Stimulated activated CD4-positive, alpha-beta T cell treated with anti-CD3 and anti-CD28 coated beads, TNF-alpha, amount 100 ng/mL, for 1 hour (primary cell): ENCODE measurements at places on chromosomes 12 and 14.

- no peak for DNase-seq
Observed at GRCh38 chr14:73166399-73166798, 30.1 kb downstream of the PSEN1 start.

DNA sequence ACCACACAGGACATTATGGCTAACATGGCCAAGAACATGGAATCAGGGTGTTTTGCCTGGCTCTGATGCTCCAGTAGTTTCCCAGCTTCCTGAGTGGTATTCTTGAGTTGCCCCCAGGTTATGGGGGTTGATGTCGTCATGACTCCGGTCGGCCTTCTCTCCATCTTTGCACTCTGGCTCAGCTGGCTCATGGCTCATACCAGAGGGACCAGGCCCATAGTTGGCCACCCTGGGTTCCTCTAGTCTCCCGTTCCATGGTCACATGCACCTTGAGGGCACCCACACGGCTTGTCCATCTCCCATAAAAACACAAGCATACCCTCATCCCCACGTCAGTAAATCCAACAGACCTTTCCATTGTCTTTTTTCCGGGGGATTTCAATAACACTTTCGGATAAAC, 23.7 kb upstream of the MAPKAPK5 start:
- no peak for DNase-seq

- DNase-seq = no peak
Observed at GRCh38 chr12:51661199-51661598, 70.2 kb downstream of the SCN8A start.

DNA sequence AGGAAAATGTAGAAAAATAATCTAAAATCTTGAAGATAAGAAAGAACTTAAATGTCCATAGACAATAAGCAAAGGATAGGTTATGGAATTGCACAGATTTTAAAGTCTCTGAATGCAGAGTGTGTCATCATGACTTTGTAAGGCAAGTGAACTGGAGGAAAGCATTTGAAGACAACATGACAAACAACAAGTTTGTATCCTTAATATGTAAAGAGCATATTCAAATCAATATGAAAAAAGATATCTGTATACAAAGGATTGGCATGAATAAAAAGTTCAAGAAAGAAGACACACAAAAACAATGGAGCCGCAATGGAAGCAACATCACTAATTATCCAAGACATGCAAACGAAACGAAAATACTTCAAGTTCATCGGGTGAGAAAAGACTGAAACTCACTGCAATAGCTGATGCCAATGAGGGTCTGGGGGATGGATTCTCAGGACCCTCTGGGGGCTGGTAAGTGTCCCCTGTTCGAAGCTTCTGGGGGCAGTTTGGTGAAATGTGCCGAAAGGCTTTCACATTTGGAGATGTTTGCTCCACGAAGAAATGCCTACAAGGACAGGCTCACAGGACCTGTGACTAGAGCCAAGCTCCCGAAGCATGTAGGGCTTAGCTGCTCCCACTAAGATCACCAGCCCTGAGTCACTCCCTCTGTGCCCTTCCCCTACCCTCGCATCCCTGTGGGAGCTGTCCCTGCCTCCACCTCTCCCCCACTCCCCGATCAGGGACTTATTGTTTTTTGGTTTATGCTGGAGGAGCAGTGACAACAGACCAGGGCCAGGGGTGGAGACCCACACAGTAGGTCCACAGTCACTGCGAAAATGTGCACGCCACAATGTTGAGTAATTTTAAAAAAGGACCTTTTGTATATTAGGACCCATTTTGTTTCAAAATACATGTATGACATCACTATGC, 345.7 kb upstream of the SFSWAP start:
- no peak for DNase-seq

DNA sequence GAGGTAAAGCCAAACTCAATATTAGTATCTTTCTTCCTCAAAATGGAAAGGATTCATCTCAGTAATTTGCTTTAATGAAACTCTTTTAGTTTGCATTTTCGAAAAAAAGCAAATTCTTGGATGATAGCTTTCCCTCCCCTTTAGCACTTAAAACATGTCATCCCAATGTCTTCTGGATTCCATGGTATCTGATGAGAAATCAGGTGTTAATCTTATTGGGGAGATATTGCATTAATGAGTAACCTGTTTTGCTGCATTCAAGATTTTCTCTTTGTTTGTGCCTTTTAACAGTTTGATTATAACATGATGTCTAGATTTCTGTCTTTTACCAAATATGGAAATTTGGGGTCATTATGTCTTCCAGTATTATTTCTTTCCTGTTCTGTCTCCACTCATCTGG, 405.1 kb upstream of the FOXG1 start:
- no peak for DNase-seq

- DNase-seq = no peak
Observed at GRCh38 chr14:99120526-99121318, 151.3 kb downstream of the BCL11B start.

- DNase-seq = no peak
Observed at GRCh38 chr12:104730763-104731162, 227.3 kb downstream of the SLC41A2 start.

- no peak for DNase-seq
Observed at GRCh38 chr12:91937009-91937408, 208.6 kb downstream of the BTG1 start.

DNA sequence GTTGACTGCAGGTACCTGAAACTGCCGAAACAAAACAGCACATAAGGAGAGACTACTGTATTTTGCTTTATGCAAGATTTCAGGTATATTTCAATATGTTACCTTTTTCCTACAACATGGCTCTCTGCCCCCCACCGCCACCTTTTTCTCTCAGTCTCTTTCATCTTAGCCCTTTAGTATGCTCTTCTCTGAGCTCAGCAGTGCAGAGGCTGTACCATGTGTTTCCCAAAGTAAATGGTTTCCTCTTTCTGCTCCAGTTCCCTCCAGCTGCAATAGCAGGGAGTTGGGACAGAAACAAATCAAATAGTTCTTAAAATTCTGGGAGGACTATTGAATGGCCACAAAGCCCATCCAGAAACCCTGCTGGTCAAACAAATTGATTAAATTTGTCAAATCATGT, 4.3 kb downstream of the AMN1 start:
- DNase-seq = no peak

DNA sequence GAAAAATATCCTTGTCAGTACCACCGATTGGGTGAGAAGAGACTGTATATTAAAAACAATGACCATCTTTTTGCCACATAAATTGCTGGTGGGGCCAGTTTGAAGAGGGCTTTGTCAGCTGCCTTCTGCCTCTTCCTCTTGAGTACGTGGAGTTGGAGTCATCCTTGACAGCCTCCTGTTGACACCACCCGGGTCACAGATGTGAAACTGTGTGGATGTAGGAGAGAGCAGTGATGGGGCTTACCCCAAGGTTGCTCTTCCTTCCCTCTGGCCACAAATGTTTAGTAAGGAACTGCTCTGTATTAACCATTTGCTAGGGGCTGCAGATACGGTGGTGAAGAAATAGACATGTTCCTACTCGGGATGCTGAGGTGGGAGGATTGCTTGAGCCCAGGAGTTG, 12.2 kb downstream of the PTPN11 start:
- DNase-seq = no peak

DNA sequence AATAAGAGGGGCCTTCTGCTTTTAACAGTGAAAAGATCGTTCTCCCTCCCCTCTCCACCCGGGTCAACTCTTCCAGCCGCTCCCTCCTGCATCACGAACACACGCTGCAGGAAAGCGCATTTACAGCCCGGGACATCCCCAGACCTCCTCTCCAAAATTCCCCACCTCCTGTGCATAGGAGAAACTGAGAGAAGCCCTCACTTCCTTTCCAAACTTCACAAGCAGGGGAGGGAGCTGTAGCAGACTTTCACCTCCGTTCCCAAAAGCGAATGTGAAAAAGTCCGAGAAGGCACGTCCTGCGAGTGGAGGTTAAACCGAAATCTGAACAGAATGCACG, 513 bp downstream of the BCAT1 start:
- no peak for DNase-seq

DNA sequence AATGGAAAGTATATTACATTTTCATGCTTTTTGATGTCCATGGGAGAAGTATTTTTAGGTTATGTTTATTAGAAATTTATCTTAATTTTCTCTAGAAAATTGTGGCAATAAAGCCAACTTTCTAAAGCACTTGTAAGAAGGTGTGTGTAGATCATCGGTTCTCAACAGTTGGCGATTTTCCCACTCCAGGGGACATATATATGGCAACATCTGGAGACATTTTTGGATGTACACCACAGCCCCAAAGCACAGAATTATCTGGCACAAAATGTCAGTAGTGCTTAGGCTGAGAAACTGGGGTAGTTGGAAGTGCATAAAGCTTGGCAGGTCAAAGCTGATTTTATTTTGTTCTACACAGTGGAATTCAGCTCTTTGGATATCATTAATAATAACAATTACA, 86.9 kb downstream of the FLRT2 start:
- DNase-seq = no peak

DNA sequence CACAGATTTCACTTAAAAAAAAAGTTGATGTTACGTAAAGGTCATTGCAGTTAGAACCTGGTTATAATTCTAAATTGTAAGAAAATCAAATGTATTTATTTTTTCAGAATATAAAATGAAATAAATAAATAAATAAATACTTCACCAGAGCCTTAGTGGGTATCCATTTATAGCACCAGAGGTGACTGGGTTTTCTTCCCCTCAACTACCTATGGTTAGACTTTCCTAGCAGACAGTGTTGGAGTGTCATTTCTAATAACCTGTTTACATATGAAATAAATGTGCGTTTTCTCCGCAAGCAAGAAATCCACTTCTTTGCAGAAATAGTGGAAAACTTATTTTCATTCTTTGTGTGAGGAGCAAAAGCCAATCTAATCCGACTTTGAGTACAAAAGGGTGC, 3.3 kb upstream of the MYF5 start:
- DNase-seq = no peak

DNA sequence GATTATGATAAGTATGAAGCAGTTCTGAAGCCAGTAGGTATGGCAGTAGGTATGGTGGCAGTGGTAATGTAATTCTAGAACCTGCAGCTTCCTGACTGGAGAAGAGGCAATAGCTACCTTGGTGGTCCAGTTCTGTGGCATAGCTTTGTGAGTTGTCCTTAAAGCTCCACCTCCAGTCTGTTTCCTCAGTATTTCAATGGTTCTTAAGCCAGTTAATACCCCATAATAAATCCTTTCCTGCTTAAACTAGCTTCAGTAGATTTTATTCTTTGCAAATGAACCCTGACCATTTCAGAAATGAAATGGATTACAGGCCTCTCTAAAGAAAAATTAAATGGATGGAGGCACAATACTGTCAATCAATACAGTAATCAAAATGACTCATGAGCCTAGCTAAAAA, 117.8 kb upstream of the KRAS start:
- DNase-seq = no peak

DNA sequence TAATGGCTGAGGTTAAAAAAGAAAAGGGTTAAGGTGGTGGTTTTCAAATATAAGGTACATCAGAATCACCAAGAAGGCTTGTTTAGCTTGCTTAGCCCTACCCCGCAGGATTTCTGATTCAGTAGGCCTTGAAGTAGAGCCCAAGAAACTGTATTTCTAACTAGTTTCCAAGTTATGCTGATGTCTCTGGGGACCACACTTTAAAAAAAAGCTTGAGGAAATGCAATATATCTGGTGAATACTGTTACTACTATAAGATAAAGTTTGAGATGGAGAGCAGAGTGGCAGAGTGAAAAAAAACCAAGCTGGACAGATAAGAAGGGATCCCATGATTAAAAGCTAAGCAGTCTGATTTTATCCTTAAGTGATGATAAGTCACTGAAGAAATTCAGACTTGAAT, 18.3 kb upstream of the GXYLT1 start:
- DNase-seq = no peak

DNA sequence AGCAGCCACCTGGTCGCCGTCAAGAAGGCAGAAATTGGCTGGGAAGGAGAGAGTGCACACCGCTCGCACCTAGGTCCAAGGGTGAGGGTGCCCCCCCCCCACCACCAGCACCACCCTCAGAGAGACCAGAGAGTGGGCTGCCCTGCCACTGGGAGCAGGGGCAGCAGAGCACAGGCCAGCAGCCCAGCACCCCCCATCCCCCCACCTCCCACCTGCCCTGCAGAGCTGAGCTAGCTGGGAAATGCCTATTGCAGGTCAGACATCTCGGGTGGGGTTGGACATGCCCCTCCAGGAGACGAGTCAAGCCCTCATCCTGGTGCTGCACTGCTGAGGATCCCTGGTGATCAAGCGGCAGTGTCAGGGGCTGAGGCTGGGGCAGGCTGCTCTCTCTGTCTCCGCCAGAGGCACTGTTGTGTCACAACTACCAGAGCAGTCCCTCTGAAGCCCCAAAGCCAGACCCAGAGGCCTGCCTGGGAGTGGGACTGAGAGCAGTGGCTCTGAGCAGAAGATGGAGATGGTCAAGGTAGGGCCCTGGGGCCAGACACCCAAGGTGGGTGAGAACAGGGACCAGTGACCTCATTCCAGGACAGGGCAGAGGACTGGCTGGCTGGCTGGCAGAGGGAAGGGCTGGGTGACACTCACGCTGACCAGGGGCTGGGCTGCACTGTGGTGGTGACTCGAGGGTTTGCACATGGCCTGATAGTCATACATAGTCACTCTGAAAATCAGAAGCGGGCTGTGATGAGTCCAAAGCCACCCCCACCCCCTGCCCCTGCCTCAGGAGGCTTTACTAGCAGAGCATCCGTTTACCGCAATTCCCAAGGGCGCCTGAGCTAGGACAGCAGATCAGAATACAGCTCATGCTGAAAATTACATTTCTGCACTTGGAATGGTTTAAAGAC, 19.7 kb upstream of the LRTM2 start:
- DNase-seq = no peak

- DNase-seq = no peak
Observed at GRCh38 chr12:130849561-130850417, 10.7 kb upstream of the STX2 start.

DNA sequence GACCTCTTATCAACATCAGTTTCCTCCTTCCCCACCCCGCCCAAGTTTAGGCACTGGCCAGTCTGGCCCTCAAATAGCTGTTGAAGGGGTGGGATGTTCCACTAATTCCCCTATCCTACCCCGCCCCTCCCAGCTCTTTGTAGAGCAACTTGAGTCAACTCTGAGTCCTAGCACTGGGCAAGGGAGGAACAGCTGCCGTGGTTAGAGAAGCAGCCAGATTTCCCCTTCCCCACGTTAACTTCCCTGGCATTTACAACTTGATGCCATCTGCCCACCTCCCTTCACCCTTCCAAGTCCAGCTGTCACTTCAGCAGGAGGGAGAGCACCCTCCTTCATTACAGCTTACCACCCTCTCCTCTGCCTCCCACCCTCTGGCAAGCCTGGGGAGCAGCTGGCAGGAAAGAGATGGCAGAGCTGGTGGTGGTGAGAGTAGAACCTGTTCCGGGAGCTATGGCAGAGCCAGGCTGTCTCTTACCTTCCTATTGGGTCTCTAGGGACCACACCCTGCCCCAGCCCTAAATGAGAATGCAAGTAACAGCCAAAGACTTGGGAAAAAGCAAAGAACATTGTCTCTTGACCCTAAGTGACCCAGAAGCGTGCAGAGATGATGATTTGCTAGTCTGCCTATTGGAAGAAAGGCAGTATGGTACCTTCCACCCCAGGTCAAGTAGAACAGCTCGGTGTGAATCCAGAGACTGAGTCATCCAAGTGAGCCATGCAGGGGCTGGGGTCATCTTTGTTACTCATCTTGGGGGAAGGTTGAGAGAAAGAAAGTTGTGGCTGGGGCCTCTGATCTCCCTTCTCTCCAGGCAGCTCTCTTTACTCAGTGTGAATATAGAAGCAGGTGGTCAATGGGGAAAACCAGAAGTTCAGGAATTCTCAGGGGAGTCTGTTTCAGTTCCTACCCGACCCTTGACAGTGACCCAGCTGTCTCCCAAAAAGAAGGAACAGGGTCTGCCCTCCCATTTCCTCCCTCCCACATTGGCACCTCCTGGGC, 1.5 kb downstream of the BLOC1S1 start:
- DNase-seq = no peak

- no peak for DNase-seq
Observed at GRCh38 chr12:7131502-7131866, 1.3 kb downstream of the CLSTN3 start.
